ENCODE measurements at places on chromosomes 4 and X.

DNA sequence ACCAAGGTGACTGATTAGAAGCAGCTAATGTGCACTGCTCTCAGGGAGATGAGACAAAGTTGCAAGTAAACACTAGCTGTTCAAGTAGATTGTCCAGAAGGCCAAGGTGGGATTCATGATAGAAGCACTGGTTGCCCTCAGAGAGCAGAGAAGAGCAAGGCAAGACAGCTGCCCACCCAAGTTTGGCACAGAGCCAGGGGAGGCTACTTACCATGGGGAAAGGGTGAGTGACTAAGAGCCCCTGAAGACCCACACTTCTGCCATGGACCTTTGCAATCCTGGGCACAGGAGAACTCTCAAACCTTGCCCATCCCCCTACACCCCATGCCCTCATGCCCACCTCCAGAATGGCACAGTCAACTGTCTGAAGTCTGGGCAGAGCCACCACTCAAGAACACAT is 68.3 kb downstream of the SPIN4 start:
- no peak for DNase-seq

GRCh38 chrX:81405781-81406180 is 203.9 kb downstream of the SH3BGRL start:
- DNase-seq: no peak

- no peak for DNase-seq
Observed at GRCh38 chr4:31793907-31794306, 1073.7 kb downstream of the PCDH7 start.

- DNase-seq: no peak
Observed at GRCh38 chr4:174307694-174308093, 24.0 kb downstream of the CEP44 start.

- DNase-seq: no peak
Observed at GRCh38 chr4:61446941-61447340, 246.8 kb downstream of the ADGRL3 start.

DNA sequence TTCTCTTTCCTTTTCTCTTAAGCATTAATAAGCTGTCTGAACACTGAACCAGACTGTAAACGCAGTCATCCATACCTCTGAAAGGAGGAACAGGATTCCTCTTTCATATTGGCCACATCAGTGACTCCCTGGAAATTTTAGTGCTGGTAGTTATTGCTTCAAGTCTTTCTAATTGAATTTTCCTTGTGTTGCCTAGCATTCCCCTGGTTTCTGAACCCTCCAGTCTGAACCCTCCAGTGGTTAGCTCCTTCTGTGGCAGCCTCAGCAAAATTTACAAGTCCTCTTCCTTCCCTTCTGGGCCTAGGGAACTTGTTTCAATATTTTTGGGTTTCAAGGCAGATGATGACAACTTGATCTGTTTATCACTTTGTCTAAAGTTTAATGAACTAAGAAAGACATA is 7.9 kb downstream of the SPARCL1 start:
- no peak for DNase-seq

DNA sequence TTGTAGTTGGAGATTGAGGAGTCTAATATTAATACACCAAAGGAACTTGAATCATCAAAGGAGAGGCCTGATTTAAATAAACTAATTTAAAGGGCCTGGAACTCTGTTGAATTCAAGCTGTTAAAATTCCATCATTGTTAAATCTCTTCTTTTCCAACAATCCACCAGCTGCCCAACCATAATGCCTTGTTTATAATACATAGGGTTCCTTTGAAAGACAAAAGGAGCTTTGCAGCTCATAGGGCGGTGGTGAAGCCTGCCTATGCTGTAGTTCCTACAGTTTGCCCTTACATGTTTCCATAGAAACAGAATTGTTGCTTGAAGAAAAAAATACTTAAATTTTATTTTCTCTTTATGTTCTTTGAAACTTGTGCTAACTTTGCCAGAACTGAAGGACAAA is 102.8 kb downstream of the GLUD2 start:
- DNase-seq: no peak

All from immature natural killer cell (primary cell).